Uterus (tissue), 4 donors: ENCODE measurements at places on chromosomes 13 and 19.

DNA sequence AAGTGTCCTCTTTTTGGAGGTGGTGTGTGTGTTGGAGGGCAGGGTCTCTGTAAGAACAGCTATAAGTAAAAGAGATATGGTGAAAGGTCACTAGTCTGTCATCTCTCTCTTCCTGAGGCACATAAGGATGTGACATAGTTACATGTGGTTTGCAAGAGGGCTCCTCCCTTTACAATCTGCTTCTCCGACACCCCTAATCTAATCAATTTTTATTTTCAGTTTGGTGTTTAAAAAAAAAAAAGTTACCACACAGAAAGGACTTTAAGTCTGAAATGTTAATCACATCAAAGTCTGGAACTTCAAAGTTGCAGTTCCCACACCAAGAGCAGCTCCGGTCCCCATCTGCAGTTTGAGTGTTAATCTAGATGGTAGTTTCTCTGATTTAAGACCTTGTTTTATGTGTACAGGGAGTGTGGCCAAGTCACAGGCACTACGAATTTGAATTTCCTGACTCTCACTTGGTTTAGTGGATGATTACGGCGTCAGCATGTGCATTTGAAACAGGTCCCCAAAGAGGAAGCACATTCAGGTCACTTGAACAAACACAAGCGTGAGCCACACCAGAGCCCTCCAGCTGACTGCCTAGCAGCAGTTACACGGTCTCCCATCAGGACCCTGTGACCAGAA, 53.1 kb downstream of the FOXO1 start:
- H3K36me3 ChIP-seq, result no peaks in the 10 kb centered on the region
- no peak overlapping the region for H3K4me3 ChIP-seq
- no peaks in the 10 kb centered on the region for H3K27me3 ChIP-seq
- H3K4me1 ChIP-seq, result peaks cover 24% of the 10 kb centered on the region
- DNase-seq, result peak; percentile 41

DNA sequence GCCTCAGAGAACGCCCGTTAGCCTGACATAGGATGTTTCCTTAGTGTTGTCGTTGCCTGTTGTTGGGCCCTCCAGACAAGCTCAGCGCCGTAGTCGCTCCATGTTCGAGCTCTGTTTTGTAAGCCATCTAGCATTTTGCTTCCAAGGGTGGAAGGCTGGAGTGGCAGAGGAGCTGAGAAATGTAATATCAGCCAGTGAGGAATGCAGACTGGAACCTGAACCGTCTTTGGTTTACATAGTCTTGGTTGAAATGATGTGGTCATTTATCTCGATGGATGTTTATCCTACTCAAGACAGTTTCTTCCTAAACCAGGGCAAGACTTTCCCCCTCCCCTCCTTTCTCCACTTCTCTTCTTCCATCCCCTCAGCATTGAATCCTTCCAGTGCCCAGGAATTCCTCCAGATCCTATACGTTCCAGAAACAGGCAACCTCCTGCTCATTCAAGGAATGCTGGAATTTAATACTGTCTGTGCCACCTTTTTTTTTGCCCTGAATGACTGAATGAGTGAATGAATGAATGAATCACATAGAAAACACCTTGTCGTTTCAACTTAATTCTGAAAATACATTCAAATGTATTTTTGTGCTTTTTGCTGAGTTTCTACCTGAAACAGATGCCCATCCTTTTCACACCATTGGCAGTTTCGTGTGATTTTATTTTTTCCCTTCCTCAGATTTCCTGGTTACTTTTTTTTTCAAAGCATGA, 109.5 kb upstream of the MBNL2 start:
- H3K4me3 ChIP-seq, result no peak overlapping the region
- no peak for DNase-seq
- H3K36me3 ChIP-seq, result no peaks in the 10 kb centered on the region
- peaks cover 11% of the 10 kb centered on the region for H3K4me1 ChIP-seq
- peak overlapping the region; percentile 52 for H3K27ac ChIP-seq
- no peaks in the 10 kb centered on the region for H3K27me3 ChIP-seq

DNA sequence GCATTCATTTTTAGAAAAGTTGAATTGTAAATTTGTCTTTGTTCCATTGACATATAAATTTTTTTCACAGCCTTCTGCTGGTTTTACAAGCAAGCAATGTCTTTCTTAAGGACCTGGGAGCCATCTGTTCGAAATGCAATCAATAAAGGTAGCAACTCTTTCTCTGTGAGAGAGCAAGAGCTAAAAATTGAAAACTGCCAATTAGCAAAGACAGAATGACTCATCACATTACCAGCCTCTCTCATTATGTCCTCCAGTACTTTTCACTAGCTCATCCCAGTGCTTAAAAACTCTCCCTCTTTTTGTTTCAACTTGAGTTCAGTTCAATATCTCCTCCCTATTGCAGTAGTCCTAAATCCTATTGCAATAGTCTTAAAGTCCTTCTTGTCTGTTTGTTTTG, 760.7 kb upstream of the SLITRK6 start:
- H3K4me3 ChIP-seq, result no peak overlapping the region
- H3K36me3 ChIP-seq, result no peaks in the 10 kb centered on the region
- H3K4me1 ChIP-seq, result no peaks in the 10 kb centered on the region
- H3K27ac ChIP-seq, result no peak overlapping the region
- DNase-seq, result no peak

- no peak overlapping the region for H3K27ac ChIP-seq
- DNase-seq, result peak; percentile 69
- no peaks in the 10 kb centered on the region for H3K27me3 ChIP-seq
- H3K4me1 ChIP-seq, result no peaks in the 10 kb centered on the region
- H3K36me3 ChIP-seq, result no peaks in the 10 kb centered on the region
- no peak overlapping the region for H3K4me3 ChIP-seq
These were observed 269.1 kb downstream of the NDFIP2 start for GRCh38 chr13:79749984-79750551.

- H3K4me3 ChIP-seq, result no peak overlapping the region
- H3K4me1 ChIP-seq, result no peaks in the 10 kb centered on the region
- no peaks in the 10 kb centered on the region for H3K36me3 ChIP-seq
- H3K27ac ChIP-seq, result no peak overlapping the region
- DNase-seq, result no peak
- no peaks in the 10 kb centered on the region for H3K27me3 ChIP-seq
These were observed 18.5 kb upstream of the POP4 start for GRCh38 chr19:29587518-29587986.

- no peaks in the 10 kb centered on the region for H3K27me3 ChIP-seq
- no peak for DNase-seq
- no peak overlapping the region for H3K27ac ChIP-seq
These were observed 57.8 kb downstream of the WTIP start for GRCh38 chr19:34539396-34539795.

DNA sequence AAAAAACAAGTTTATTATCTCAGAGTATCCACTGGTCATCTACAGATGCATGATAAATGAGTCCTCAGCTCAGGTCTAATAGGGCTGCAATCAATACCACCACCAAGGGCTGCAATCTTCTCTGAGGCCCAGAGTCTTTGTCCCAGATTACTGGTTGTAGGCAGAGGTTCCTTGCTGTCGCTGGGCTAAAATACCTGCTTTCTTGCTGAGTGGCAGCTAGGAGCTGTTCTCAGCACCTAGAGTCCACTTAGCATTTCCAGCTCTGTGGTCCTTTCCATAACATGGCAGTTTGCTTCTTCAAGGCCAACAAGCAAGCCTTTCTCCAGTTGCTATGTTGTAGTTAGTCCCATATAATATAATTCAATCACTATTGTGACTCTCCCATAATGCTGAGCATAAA, 351.3 kb downstream of the SLITRK1 start:
- no peak overlapping the region for H3K27ac ChIP-seq
- H3K4me1 ChIP-seq, result no peaks in the 10 kb centered on the region
- no peak overlapping the region for H3K4me3 ChIP-seq
- H3K27me3 ChIP-seq, result no peaks in the 10 kb centered on the region
- no peak for DNase-seq

DNA sequence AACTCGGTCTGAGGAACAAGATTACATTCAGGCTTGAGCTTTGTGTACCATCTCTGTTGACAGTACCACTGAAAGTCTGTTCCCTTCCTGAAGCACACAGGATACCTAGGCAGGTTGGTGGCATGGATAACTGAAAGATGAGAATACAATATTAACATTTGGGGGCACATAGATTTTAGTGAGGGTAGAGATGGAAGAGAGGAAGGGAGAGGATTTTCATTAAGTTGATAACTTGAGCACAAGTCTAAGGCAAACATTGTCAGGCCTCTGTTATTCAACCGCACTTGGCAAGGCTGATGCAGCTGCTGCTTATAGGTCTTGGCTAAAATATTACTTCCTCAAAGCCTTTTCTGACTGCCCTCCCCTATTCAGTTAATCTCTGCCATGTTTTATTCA, 10.9 kb downstream of the MIR17HG start:
- no peaks in the 10 kb centered on the region for H3K27me3 ChIP-seq
- DNase-seq, result no peak
- H3K4me3 ChIP-seq, result no peak overlapping the region
- H3K4me1 ChIP-seq, result no peaks in the 10 kb centered on the region
- no peak overlapping the region for H3K27ac ChIP-seq
- H3K36me3 ChIP-seq, result no peaks in the 10 kb centered on the region

DNA sequence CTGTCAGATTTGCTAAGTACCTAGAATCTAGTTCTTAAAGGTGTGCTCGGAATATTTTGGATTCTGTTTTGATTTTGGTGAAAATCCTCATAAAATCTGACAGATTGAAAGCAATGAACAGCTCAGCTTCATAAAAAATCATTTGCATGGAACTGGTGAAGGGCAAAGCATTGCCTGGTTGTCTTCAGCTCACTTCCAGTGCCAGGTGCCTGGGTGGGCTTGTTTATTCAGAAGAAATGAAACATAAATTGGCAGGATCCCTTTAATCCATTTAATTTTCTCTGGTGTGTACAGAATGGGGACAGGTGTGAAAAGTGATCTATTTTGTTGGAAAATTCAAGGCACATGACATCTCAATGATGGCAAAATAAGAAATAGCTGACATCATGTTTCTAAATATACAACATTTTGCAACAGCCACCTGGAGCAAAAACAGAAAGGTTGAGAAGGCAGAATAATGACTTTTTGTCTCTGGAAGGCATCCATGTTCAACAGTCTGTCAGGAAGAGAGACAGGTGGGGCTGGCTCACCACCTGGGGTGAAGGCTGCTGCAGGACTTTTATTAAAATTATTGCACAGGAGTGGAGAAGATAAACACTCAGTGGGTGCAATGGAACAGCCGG, 52.2 kb downstream of the RFC3 start:
- H3K27ac ChIP-seq, result no peak overlapping the region
- no peaks in the 10 kb centered on the region for H3K36me3 ChIP-seq
- no peak for DNase-seq
- no peaks in the 10 kb centered on the region for H3K27me3 ChIP-seq
- H3K4me1 ChIP-seq, result no peaks in the 10 kb centered on the region

GRCh38 chr13:112959701-112960542, 9.1 kb upstream of the MCF2L start:
- no peaks in the 10 kb centered on the region for H3K4me1 ChIP-seq
- DNase-seq, result no peak
- H3K27me3 ChIP-seq, result no peaks in the 10 kb centered on the region
- H3K4me3 ChIP-seq, result no peak overlapping the region
- H3K27ac ChIP-seq, result peak overlapping the region; percentile 8

DNA sequence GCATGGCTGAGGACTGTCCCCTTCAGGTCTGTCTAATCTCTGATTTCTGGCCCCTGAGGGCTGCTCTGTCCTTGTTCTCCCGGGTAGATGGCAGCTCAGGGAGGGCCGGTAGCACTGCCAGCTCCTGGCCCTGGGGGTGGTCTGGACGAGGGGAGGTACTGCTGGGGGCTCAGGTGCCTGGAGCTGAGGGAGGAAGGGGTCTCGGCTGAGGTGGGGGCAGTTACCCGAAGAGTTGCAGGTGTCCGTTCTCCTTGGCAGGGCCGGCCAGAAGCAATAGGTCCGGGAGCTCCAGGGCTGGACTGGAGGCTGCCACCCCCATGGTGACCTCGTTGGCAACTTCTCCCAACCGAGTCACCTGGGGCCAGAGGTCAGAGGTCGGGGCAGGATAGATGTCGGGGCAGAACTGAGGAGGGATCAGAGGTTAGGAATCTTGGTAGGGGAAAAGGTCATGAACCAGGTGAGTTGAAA, 1.2 kb upstream of the EMC10 start:
- no peak overlapping the region for H3K27ac ChIP-seq
- H3K27me3 ChIP-seq, result no peaks in the 10 kb centered on the region
- DNase-seq, result no peak
- no peaks in the 10 kb centered on the region for H3K4me1 ChIP-seq

DNA sequence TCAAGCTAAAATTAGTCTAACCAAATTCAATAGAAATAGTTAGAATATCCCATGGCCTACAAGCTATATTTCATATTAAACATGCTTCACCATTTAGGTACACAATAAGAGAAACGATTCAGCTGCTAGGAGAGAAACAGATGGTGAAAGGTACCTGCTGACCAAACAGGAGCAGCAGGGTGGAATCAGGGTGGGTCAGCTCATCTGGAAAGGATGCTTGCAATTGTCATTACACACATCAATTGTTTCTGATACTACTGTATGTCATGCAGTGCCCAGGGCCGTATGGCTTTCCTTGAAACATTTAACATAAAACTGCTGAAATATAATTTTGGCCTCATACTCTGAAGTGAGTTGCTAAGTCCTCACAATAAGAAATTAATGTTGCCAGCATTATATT, 776.0 kb downstream of the DACH1 start:
- no peak for DNase-seq
- H3K27ac ChIP-seq, result no peak overlapping the region
- no peak overlapping the region for H3K4me3 ChIP-seq

DNA sequence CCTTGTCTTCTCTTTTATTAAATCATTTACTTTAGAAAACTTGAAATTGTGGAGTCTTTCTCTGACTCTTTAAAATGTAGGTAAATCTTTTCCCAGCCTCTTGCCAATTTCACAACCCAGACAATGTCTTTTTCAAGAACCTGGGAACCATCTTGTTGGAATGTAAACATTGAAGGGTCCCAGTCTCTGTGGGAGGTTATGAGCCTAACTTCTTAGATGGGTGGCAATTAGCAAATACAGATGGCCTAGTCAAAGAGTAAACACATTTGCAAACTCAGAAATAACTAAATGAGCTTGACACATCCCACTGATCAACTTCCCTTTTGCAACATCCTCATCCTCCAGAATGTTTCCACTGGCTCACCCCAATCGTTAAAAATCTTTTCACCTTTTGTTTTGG, 721.0 kb downstream of the PCDH9 start:
- H3K27me3 ChIP-seq, result no peaks in the 10 kb centered on the region
- no peaks in the 10 kb centered on the region for H3K4me1 ChIP-seq
- H3K4me3 ChIP-seq, result no peak overlapping the region
- no peaks in the 10 kb centered on the region for H3K36me3 ChIP-seq
- DNase-seq, result no peak

- H3K4me3 ChIP-seq, result no peak overlapping the region
- H3K27ac ChIP-seq, result no peak overlapping the region
- H3K4me1 ChIP-seq, result no peaks in the 10 kb centered on the region
- H3K36me3 ChIP-seq, result no peaks in the 10 kb centered on the region
These were observed 66.4 kb upstream of the PCDH9 start for GRCh38 chr13:67296511-67296910.

- no peak overlapping the region for H3K27ac ChIP-seq
- H3K4me3 ChIP-seq, result no peak overlapping the region
- DNase-seq, result no peak
- no peaks in the 10 kb centered on the region for H3K4me1 ChIP-seq
These were observed 2.1 kb upstream of the LAIR1 start for GRCh38 chr19:54366811-54367210.
